IMR-90 (cell line): ENCODE measurements at places on chromosomes 7 and 10. TPM values are rescaled to one million over a fixed set of nuclear protein-coding genes. Genes with fewer than 3 reads are reported as not detected.
A peak's percentile ranks its signal among the peaks of the same experiment; 100 is the strongest.

DNA sequence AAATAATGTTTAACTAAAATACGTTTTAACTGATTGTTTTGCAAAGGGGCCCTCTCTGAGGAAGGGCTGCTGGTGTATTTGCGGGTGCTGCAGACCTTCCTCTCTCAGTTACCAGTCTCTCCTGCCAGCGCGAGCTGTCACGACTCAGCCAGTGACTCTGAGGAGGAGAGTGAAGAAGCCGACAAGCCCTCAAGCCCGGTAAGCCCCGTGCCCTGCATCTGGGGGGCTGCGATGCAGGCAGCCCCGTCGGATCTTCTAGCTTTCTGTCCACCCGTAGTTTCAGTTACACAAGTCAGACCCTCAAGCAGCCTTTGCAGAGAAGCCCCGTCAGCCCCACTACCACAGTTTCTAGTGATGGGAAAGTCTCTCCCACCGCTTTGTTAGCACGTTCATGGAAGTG, 45.1 kb downstream of the UBE3C start:
- DNase-seq = no peak

GRCh38 chr7:85185424-85186082, 1.3 kb downstream of the SEMA3D start:
- peak; percentile 61 for DNase-seq

- no peak for DNase-seq
These were observed 209.6 kb downstream of the PTPRN2 start for GRCh38 chr7:158377800-158378623.

- DNase-seq = no peak
These were observed 17.4 kb upstream of the CBLL1 start for GRCh38 chr7:107726356-107727130.

- no peak for DNase-seq
These were observed 26.2 kb downstream of the C10orf105 start for GRCh38 chr10:71693377-71693776.

GRCh38 chr7:154990964-154991540, 11.9 kb downstream of the PAXIP1 start:
- no peak for DNase-seq

HMX2 gene
- not detected in 2 replicates for total RNA-seq
